ENCODE measurements at places on chromosomes 2 and 18. TPM values are rescaled to one million over a fixed set of nuclear protein-coding genes. Genes with fewer than 3 reads are reported as not detected.

Gene ALPI
- not detected for total RNA-seq

Gene ATP6V1C2
- total RNA-seq: not detected

Gene WDCP
- 21.8 TPM for total RNA-seq

Gene ANKRD53
- total RNA-seq: 0.50 TPM

Gene PLEK
- 0.60 TPM for total RNA-seq

Gene TMEM237
- total RNA-seq: 20.0 TPM

DNA sequence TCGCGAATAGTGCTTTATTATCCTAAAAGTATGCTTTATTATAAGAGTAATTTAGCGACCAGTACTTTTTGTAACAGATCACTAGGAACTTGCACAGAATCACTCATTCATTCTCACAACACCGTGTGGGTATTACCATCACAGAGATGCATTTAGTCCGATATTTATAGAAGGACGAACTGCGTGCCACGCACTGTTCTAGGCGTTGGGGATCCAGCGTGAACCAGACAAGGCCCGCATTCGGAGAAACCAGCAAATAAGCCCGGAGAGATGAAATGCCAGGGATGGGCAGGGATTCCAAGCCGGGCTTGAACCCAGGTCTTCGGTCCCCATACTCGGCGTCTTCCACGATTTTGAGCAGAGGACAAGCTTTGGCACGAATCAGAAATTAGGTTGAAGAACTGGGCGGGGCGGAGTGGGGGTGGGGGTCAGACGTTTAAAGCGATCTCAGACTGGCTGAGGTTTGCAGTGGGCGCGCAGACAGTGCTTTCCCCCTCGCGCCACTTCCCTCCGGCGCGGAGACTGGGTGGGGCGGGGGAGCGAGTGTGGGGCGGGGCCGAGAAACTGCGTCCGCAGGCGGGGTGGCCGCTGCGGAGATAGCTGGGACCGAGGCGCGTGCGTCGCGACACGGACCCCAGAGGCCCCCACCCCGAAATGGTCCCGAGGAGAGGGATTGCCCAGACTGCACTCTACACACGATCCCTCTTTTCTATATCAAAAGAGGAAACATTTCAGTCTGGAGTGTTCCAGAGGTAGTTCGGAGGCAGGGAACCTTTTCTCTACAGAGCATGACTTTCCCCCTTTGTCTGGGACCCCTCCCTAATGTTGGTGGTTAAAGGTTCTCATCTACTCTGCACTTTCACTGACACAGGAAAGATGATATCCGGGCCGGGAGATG is 1.1 kb upstream of the CXCR4 start:
- H3K4me1 ChIP-seq: peaks cover 55% of the 10 kb centered on the region
- DNase-seq: peak; percentile 78
- H3K36me3 ChIP-seq: peaks cover 29% of the 10 kb centered on the region
- peak overlapping the region; percentile 98 for H3K4me3 ChIP-seq
- H3K27me3 ChIP-seq: peaks cover 23% of the 10 kb centered on the region

GRCh38 chr2:165790466-165790865 is 3.6 kb downstream of the GALNT3 start:
- no peak overlapping the region for H3K4me3 ChIP-seq
- H3K4me1 ChIP-seq: peaks cover 28% of the 10 kb centered on the region
- DNase-seq: no peak
- peaks cover 6% of the 10 kb centered on the region for H3K27me3 ChIP-seq
- peaks cover 16% of the 10 kb centered on the region for H3K36me3 ChIP-seq
- H3K27ac ChIP-seq: no peak overlapping the region

DNA sequence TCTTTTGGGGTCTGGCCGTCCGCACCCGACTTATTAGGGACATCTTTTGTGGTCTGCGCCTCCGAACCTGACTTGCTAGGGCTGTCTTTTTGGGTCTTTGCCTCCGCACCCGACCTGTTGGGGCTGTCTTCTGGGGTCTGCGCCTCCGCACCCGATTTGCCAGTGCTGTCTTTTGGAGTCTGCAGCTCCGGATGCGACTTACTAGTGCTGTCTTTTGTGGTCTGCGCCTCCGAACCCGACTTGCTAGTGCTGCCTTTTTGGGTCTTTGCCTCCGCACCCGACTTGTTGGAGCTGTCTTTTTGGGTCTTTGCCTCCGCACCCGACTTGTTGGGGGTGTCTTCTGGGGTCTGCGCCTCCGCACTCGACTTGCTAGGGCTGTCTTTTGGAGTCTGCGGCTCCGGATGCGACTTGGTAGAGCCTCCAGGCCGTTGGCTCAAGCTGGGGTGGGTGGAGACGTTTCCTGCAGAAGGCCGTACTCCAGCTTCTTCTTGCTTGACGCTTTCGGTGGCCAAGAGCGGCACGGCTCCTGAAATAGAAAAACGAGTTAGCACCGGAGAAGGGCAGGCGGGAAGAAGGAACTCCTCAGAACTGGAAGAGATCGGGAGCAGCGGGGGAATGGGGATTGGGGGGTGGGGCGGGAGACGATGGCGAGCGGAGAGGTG is 498 bp downstream of the TGOLN2 start:
- peak; percentile 72 for DNase-seq
- H3K36me3 ChIP-seq: peaks cover 55% of the 10 kb centered on the region
- peaks cover 44% of the 10 kb centered on the region for H3K4me1 ChIP-seq
- peak overlapping the region; percentile 100 for H3K4me3 ChIP-seq

DNA sequence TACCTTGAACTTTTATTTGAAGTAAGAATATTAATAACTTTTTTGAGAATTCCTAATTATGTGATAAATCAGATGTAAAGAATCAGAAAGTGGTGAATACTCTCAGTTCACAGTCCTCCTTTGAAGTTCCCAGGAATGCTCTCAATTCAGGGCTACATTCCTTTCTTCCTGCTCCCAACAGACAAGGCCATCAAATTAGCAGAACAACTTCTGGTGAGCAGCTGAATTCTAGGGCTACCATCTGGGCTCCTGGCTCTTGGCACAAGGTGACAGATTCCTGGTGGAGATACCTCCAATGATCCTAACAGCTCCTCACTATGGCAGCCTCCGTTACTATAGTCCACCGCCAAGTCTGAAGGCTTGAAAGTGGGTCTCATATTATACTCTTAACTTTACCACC is 37.8 kb upstream of the OLA1 start:
- H3K36me3 ChIP-seq: no peaks in the 10 kb centered on the region
- H3K27ac ChIP-seq: no peak overlapping the region
- no peaks in the 10 kb centered on the region for H3K4me1 ChIP-seq
- no peak overlapping the region for H3K4me3 ChIP-seq

GRCh38 chr2:128474036-128474955 is 155.6 kb upstream of the HS6ST1 start:
- peaks cover 6% of the 10 kb centered on the region for H3K36me3 ChIP-seq
- no peak overlapping the region for H3K4me3 ChIP-seq
- peaks cover 19% of the 10 kb centered on the region for H3K4me1 ChIP-seq

DNA sequence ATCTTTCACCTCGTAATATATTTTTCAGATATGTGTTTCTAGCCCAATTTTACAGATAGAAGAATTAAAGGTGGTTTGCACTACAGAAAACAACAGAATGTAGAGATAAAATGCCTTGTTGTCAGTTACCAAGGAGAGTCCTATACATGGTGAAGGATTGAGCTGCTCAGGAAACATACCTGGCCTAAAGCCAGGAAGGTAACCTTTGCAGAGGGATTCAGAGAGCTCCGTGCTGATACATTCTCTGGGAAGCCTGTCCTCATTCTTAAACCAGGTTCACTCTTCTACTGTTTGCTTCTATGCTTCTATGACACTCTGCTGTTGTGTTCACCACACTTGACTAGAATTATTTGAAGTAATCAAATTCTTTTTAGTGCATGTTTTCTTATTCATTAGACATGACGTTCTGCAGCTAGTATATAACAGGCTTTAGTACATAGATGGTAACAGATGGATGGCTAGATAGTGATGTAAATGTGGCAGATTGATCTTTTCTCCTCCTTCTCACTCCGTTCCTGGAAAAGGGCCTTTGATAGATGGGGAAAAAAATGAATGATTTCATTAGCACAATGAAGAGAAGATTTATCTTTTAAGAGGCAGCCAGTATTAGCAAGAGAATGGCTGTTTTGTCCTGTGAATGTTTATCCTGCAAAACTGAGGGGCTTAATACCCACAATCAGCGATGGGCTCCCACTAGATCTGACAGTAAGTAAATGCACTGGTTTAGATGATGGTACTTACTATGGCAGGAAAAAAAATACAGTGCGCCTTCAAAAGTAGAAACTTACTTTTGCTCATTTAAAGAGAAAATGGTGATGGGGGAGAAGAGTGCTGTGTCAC is 589.6 kb upstream of the FAM98A start:
- no peaks in the 10 kb centered on the region for H3K36me3 ChIP-seq
- H3K4me1 ChIP-seq: no peaks in the 10 kb centered on the region
- H3K4me3 ChIP-seq: no peak overlapping the region
- no peak for DNase-seq
- H3K27ac ChIP-seq: no peak overlapping the region

DNA sequence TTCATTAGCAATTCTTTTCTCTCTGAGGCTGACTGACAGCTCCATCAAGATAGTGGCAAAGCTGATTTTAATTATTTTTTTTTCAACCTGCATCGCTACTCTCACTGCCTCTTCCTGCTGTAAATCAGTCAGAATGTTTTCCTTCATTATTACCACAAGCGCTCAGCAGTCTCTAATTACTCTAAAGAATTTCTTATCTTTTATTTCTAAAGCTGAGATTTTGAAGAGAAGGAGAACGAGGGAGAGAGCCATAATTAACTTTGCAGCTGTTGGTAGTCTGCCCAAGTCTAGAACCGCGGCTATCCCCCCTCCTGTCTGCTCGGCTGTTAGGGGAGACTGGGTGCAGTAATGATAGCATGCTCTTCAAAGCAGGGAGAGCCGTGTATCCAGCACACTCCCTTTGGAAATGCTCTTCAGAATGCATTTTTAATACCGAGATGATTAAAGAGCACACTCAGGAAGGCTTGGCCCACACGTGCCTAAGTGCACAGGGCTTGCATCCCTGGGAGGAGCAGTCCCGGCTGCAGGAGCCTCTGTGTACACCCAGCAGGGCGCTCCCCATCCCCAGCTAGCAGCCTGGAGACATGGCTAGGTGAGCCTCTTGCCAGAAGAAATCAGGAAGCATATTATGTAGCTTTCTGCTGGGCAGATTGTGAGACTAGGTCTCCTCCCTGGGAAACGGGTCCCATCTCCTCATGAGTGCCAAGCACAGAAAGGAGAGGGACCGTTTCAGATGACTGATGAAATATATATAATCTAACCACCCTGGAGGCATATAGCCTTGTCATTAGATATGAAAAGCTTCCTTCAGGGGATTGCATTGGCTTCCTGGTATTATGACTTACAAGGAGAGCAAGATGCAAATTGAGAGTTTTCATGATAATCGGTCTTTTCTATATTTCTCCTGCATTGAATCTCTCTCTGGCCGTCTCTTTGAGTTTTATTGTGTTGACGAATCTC is 555.2 kb downstream of the CMPK2 start:
- no peak for DNase-seq
- no peaks in the 10 kb centered on the region for H3K36me3 ChIP-seq
- no peaks in the 10 kb centered on the region for H3K4me1 ChIP-seq
- no peaks in the 10 kb centered on the region for H3K27me3 ChIP-seq

GRCh38 chr2:185255566-185255965 is 483.0 kb upstream of the FSIP2 start:
- no peaks in the 10 kb centered on the region for H3K4me1 ChIP-seq
- H3K4me3 ChIP-seq: no peak overlapping the region
- DNase-seq: no peak
- no peak overlapping the region for H3K27ac ChIP-seq
- H3K36me3 ChIP-seq: no peaks in the 10 kb centered on the region

- no peaks in the 10 kb centered on the region for H3K36me3 ChIP-seq
- H3K27ac ChIP-seq: no peak overlapping the region
- DNase-seq: no peak
- no peak overlapping the region for H3K4me3 ChIP-seq
- no peaks in the 10 kb centered on the region for H3K4me1 ChIP-seq
- H3K27me3 ChIP-seq: no peaks in the 10 kb centered on the region
These were observed 70.6 kb upstream of the LINC00305 start for GRCh38 chr18:64219517-64219916.

DNA sequence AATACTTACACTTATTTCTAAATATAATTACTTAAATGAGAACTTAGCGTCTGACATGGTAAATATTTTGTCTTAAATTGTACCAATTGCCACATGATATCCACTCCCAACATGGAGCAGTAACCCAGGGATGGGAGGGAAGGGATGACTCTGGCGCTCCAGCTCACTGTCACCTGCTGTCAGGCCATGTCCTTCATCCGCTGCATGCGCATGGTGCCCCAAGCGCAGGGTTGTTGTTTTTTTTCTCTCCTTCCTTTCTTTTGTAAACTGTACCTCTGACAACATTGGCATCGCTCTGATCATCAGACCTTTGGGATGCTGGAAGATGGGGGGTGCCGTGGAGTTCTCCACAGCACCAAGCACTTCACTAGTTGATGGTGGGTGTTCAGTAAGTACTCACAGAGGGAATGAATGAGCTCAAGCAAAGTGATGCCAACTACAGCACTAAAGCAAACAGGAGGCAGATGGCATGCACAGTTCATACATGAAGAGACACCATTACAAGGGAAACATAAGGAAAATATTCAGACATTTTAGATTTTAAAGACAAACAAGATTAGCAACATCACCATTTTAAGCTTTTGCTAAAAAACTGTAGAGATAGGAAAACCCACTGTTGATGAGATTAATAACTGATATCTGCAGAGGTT is 247.8 kb downstream of the GBX2 start:
- H3K4me3 ChIP-seq: no peak overlapping the region
- H3K36me3 ChIP-seq: no peaks in the 10 kb centered on the region

GRCh38 chr2:42021464-42021863 is 26.4 kb upstream of the PKDCC start:
- H3K4me3 ChIP-seq: no peak overlapping the region
- H3K4me1 ChIP-seq: no peaks in the 10 kb centered on the region
- DNase-seq: no peak
- no peak overlapping the region for H3K27ac ChIP-seq

DNA sequence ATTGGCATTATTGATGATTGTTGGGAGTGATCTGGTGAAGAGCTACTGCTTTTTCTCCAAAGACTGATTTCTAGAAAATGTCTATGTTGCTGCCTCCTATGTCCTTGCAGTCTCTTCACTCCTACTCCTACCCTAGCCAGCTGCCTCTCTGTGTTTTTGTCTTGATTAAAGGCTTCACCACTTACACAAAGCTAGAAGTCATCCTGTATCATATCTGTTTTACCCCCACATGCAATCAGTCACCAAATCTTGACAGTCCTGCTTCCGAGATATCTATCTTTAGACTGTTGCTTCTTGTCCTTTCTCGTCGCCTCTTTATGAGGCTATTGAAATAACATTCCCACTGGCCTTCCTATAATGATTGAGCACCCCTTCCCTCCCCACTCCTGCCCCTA is 84.5 kb upstream of the ITGA4 start:
- H3K36me3 ChIP-seq: no peaks in the 10 kb centered on the region
- peaks cover 19% of the 10 kb centered on the region for H3K4me1 ChIP-seq
- no peak overlapping the region for H3K27ac ChIP-seq

DNA sequence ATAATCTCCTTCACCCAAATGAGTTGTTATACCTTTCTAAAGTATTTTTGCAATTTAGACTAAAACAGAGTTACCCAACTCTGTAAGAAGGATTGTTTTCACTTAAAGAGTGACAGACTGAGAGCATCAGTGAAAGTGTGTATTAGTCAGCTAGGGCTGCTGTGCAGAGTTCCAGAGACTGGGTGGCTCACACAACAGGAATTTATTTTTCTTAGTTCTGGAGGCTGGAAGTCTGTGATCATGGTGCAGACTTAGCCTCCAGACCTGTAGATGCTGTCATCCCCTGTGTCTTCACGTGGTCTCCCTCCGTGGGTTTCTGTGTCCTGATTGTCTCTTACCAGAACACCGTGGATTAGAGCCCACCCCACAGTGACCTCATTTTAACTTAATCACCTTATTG is 40.0 kb downstream of the BCL2L11 start:
- no peak for DNase-seq
- H3K36me3 ChIP-seq: peaks cover 25% of the 10 kb centered on the region
- H3K27me3 ChIP-seq: peaks cover 2% of the 10 kb centered on the region

- H3K27ac ChIP-seq: peak overlapping the region; percentile 28
- H3K36me3 ChIP-seq: no peaks in the 10 kb centered on the region
- peaks cover 7% of the 10 kb centered on the region for H3K27me3 ChIP-seq
- no peak overlapping the region for H3K4me3 ChIP-seq
These were observed 31.6 kb upstream of the ACAA2 start for GRCh38 chr18:49844903-49845302.
